Posterior cingulate gyrus (tissue), 11 donors: ENCODE measurements at places on chromosomes 11 and 22.

- peak; percentile 88 for DNase-seq
These were observed 30.8 kb upstream of the LRRC10B start for GRCh38 chr11:61477727-61478148.

- DNase-seq, result no peak
These were observed 88.3 kb downstream of the EFCAB6 start for GRCh38 chr22:43723816-43724215.

DNA sequence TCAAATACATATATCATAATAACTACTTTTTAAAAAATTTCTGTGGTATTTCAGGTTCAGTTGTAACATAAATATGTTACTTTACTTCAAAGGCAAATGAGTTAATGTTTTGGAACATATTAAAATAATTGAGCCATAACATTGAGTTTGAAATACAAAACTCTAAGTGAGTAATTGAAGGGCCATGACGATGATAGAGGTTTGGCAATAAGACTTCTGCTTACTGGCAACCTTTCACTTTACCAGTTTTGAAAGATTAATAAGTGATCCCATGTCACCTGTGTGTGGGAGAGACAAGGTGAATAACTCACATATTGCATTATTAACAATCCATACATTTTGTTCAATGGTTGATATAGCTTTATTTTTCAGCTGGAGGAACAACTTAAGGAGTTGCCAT is 144.4 kb downstream of the GRIA4 start:
- DNase-seq, result no peak

GRCh38 chr11:65615950-65616574 is 486 bp downstream of the PCNX3 start:
- no peak for DNase-seq

DNA sequence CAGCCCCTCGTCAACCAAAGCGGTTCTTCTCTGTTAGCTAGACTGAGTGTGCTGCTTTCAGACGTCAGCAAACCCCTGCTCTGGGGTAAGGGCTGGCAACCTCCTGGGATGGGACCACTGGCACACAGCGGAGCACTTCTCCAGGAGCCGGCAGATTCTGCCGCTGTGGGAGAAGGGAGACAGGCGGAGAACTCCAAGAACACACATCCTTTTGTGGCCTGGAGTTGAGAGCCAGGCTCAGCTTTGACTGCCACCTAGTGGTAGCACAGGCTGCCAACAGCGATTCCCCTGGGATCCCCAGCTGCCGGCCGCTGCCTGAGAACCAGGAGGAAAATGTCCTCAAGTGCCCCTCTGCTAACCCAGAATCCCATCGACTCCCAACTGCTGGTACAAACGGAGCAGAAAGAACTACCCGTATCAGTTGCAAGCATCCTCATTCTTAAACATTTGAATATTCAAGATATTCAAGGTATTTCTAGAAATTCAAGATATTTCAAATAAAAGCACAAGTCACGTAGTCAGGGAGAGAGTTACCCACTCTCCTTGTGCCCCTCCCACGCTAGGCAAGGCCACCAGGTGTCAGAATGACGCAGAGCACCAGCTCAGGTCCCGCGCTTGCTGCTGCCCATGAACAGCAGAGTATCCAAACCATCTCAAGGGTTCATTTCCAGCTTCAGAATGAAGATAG is 4.9 kb downstream of the LTO1 start:
- DNase-seq, result peak; percentile 92

DNA sequence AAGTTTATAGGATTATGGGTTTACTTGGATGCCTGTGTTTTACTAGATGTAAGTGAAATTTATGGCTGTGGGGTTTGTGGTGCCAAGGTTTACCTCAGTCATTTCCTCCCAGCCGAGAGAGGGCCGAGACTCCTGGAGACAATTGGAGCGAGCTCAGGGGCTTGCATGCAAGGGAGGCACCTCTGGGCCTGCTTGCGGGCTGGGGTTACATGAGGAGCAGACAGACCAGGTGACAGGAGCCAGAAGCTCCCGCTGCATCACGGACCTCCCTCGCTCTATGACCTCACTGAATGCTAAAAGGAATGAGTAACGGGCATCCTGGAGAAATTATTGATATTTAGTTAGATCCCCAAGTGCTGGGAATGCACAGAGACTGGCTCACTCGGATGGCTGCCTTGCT is 275.2 kb upstream of the KIRREL3 start:
- DNase-seq, result no peak

DNA sequence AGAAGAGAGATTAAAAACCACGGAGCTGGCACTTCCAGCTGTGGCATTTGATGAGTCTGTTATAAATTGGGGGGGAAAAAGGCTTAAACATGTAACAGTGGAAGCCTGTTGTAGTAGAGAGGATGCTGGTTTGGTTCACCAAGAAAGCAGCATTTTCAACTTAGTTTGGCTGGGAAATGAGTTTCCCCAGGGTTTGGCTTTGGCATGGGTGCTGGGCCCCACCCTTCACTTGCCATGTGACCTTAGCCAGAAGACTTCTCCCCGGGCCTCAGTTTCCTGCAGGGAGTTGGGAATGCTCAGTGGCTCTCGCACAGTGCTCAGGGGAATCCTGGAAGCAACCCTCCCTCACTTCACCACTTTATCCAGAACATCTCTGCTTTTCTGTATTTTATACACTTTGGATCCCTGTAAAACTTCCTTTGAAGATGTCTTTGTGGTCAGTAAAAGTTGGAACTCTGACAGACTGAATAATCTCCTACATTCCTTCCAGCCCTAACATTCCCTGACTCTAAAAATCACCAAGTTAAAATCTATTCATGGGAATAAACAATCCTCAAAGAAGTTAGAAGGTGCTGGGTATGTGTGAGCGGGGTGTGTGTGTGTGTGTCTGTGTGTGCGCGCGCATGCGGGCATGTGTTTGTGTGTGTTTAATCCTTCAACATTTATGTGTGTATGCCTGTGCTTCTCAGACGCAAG is 166.0 kb downstream of the TENM4 start:
- DNase-seq, result no peak

GRCh38 chr11:12818333-12819015 is 144.3 kb downstream of the TEAD1 start:
- no peak for DNase-seq

DNA sequence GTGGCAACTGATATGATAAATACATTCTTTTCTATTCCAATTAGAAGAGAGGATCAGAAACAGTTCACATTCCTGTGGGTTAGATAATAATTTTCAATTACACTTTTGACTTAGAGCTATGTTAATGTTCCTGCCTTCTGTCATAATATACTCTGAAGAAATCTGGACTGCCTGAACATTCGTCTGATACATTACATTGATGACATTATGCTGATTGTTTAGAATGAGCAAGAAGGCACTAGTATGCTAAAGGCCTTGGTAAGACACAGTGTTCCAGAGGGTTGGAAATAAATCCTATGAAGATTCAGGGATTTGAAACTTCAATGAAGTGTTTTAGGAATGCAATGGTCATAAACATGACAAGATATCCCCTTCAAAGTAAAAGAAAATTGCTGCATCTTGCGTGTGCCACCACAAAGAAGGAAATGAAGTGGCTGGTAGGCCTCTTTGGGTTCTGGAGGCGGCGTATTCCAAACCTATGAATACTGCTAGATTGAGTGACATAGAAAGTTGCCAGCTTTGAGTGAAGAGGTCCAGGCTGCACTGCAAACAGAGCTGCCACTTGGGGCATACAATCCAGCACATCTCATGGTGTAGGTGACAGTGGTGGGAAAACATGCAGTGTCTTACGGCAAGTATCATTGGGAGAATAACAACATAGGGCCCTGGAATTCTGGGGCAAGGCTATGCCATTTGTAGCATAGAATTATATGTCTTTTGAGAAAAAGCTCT is 21.2 kb upstream of the PDE3B start:
- DNase-seq, result no peak

GRCh38 chr11:113481672-113482071 is 6.5 kb upstream of the DRD2 start:
- no peak for DNase-seq

- DNase-seq, result peak; percentile 86
These were observed 7.1 kb downstream of the SCN4B start for GRCh38 chr11:118145285-118146227.

DNA sequence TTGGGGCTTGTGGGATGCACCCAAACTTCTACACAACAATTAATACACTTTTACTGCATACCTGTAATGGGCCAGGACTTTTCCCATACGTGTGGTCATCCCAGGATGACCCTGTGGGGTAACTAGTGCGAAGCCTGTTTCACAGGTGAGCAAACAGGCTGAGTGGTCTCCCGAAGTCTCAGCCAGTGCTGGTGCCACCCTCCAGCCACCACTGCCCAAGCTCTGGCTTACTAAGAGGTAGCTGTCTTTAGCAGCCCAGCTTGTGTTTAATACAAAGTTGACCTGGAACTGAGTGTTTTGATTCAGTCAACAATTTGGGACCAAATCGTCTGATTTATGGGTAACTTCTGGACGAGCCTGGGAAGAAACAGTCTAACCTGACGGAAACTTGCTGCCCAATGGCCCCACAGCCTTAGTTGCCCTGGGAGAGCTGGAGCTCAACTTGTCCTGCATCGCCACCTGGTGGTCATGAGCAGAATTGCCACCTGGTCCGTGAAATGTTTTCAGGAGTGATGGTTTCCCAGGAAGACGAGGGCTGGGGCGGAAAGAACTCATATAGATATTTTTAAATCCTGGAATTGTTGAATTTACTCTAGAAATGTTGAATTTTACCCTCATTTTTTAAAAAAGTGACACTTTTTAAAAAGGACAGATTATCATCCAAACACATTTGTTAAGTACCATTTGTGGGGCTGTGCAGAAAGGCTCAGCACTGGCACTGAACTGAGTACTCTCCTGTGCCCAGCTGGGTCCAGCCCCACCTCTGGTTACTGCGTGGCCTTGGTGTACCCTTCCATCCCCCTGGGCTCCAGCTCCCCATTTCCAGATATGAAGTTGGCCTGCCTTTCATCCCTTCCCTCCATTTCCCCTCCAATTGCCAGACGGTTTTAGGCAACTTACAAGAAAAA is 95.5 kb upstream of the PARVA start:
- peak; percentile 85 for DNase-seq

DNA sequence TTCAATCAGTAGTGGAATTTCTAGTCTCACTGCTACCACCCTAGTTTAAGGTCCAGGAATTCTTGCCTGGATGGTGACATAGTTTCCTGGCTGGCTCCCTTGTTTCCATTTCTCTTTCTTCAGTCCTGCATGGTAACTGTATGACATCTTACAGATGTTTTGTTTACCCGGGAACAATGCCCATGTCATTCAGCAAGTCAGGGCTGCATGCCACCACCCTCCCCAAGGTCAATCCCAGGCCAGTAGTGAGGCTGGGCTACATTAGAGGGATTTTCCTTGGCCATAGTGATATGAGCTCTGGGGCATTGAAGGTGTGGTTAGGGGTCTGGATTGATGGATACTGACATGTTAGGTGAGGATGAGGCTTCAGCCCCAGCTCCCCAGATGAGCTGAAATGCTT is 114.9 kb upstream of the E2F8 start:
- no peak for DNase-seq

DNA sequence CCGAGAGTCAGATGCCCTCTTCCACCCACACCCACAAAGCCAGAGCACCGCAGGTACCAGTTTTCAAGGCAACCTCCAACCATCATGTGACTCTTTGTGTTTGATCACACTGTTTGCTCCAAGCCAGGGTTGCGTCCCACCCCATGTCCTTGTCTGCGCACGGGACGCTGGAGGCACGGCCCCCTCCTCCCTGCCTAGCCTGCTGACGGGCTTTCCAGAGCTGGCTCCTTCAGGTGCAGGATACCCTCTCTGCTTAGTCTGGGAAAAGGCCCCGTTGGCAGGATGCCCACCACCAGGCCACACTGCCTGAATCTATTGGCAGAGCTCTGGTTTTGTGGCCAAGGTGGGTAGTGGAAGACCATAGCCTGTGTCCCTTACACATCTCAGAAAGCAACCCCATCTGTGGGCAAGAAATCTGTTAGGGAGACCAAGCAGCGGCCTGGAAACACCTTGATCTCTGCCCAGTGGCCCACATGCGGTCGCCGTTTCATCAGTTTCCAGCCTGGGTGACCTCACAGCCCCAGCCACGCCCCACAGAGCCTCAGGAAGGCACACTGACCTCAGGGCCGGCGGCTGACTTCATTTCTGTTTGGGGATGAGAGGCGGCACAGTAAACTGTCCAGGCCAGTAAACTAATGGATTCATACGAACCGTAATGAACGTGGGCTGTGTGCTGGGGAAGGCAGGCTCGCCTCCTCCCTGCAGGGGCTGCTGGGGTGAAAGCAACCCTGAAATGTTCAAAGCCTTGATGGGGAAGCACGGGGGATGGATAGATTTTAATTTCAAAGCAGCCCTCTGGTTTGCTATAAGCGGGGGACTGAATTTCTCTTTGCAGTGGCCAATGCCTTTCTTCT is 25.8 kb downstream of the CDPF1 start:
- no peak for DNase-seq

DNA sequence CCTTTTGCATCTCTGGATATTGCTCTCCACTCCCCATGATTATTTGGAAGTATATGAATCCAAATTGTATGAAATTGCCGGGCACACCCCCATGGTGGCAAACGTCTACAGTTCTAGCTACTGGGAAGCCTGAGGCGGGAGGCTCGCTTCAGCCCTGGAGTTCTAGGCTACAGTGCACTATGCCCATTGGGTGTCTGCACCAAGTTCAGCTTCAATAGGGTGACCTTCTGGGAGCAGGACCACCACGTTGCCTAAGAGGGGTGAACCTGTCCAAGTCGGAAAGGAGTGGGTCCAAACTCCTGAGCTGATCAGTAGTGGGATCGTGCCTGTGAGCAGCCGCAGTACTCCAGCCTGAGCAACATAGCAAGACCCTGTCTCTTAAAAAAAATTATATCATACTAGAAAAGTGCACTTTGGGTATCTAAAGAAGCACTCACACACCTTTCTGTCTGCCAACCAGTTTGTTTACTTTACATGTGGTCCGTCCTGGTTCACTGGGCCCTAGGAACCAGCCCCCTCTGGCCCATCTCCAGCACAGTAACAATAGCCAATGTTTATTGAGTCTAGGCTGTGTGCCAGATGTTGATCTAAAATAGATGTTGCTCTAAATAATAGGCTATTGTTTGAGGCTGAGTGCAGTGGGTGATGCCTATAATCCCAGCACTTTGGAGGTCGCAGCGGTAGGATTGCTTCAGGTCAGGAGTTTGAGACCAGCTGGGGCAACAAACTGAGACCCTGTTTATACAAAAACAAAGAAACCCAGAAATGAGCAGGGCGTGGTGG is 16.4 kb upstream of the KAT5 start:
- DNase-seq, result no peak

- DNase-seq, result no peak
These were observed 23.8 kb downstream of the LRRC10B start for GRCh38 chr11:61532134-61533038.

GRCh38 chr11:9210224-9210921 is 54.8 kb downstream of the DENND5A start:
- DNase-seq, result no peak

GRCh38 chr11:58006940-58007339 is 16.7 kb upstream of the OR9Q1 start:
- DNase-seq, result no peak

- DNase-seq, result no peak
These were observed 27.6 kb upstream of the LRRC10B start for GRCh38 chr11:61480994-61481335.

DNA sequence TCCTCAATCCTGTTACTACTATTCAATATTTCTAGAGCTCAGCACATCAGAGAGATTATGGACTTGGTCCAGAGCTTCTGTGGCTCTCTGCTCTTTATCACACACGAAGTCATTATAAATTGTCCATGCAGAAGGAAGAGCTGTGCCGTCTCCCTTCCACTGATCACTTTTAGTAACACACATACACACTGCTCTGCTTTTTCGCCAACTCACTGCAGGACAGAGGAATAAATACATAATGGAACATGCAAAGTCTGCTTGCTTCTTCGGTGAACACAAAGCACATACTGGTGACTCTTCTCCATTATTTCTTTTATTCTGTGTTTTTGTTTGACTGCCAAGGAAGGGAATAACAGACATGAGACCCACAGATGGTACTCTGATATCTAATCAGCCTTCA is 1000.0 kb upstream of the TENM4 start:
- no peak for DNase-seq
